ENCODE measurements at places on chromosomes 4 and X.
A peak's percentile ranks its signal among the peaks of the same experiment; 100 is the strongest.

DNA sequence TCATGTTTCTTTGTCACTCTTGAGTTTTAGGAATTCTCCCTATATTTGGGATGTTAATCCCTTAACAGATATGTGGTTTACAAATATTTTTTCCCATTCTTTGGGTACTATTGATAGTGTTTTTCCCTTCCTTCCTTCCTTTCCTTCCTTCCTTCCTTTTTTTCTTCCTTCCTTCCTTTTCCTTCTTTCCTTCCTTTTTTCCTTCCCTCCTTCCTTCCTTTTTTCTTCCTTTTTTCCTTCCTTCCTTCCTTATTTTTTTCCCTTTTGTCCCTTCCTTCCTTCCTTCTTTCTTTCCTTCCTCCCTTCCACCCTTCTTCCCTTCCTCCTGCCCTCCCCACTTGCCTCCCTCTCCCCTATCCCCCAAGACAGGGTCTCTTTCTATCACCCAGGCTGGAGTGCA is 42.1 kb downstream of the WDR17 start:
- DNase-seq = no peak

GRCh38 chr4:108762559-108763225 is at the start of gene ETNPPL:
Gene ETNPPL (minus strand): TSS chr4:108763053. CDS start chr4:108762898, 155 bp downstream.
- DNase-seq = peak; percentile 18

GRCh38 chr4:152039023-152039481 is 278.2 kb upstream of the GATB start:
- DNase-seq = peak; percentile 51

- DNase-seq = no peak
Measured at GRCh38 chrX:143568467-143568866, 51.2 kb upstream of the SPANXN3 start.

DNA sequence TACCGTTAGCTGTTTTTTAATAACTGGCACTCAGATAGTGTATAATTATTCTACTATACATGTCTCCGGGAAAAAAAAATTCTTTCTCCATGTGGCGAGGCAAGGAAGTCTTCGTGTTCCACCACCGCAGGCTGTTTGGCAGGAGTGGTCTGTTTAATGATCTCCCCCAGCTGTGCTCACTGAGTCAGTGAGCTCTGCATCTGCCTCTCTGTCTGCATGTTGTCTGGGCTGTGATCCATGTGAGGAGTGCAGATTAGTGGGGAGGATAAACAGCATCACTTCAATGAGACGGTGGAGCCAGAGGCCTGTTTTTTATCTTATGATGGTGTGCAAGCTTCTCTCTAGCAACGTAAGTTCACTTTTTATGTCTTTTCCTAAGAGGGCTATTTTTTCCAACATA is 69.8 kb downstream of the RPS3A start:
- peak; percentile 95 for DNase-seq

DNA sequence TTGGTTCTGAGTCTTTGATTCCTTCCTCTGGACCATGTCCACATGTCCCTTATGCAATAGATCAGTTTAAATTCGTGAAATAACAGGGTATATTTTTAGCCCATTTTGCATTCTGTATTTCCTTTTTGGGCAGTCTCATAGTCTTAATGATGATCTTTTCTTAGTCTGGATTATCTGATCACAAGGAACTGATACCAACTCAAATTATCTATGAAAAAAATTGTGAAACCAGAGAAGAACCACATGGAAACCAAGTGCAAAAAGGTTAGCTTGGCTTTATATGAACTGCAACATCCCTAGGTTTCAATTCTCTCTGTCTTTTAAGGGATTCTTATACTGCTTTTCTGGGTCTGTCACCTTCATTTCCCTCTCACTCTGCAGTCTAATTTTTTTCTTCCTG is 608.6 kb upstream of the AADAT start:
- DNase-seq = no peak

- peak; percentile 32 for DNase-seq
Measured at GRCh38 chr4:10204401-10205058, 87.9 kb upstream of the WDR1 start.

DNA sequence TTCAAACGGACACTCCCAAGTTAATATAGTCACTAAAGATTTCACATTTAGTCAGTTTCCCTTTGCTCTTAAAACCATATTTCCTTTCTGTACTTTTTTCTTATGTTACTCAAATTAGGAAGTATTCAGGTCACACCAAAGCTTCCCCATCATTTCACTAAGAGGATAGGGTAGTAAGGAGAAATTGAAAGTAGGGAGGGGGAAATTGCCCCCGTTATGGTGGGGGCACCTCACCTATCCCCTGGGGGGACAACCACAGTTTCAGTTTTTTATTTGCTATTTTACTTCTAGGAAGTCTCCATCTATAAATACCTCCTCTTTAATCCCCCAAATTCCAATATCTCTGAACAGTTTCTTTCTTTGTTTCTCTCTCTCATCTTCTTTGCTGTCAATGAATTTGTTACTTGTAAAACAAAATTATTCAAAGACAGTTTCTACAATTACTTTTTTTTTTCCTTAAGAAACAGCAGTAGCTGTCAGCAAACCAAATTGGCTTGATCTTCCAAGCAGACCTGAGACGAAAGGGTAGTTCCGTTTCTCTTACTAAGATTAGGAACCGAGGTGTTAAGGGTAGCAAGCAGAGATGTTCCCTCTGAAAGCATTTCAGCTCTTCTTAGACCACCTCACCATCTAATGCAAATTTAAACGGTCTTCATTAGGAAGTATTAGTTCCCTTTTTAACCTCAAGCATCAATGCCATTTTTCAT is 160.2 kb upstream of the KLF3 start:
- no peak for DNase-seq
